ENCODE measurements at places on chromosomes 4 and X.

- peak; percentile 79 for DNase-seq
Observed at GRCh38 chr4:173168396-173169177, at the start of gene GALNT7. TSS of gene GALNT7 (plus strand) at chr4:173168811. CDS start at chr4:173168836, 25 bp downstream.

- DNase-seq: no peak
Observed at GRCh38 chrX:107686792-107687191, 58.5 kb downstream of the PRPS1 start.

DNA sequence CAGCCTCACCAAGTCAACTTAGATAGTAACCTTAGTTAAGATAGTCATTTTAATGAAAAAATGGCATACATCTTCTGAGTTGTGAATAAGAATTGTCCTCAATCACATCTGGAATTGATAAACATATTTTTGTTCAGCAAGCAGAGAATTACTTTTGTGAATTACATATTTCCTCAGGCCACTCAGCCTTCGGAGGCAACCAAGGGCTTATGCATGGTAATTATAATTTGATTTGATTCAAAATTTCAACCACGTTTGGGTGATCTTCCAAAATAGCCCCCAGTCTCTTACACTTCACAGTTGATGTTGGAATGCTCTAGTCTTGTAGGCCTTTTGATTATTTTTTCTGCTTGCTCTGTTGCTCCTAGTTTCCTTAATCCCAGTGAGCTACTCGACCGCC is 63.4 kb downstream of the GALNTL6 start:
- DNase-seq: no peak

DNA sequence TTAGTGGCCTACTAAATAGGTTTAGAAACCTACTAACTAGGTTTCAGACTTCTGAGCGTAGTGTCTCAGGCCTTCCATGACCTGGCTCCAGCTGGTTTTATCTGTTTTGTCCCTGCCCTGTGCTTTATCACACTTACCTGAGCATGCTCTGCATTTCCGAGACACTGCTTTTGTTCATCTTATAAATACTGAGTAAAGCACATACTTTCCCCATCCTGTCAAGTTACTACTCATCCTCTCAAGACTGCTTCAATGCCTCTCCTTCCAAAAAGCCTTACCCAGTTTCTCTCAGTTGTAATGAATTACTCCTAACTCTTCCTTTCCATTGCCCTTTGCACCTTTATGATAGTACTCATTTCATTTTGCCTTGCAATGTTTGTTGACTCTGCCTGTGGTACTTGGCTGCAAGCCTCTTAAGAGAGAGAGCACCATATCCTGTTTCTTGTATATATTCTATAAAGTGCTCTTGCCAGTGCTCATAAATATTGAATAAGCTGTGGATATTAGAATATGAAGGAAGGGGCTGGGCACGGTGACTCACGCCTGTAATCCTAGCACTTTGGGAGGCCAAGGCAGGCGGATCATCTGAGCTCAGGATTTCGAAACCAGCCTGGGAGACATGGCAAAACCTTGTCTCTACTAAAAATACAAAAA is 34.4 kb downstream of the SLAIN2 start:
- no peak for DNase-seq

DNA sequence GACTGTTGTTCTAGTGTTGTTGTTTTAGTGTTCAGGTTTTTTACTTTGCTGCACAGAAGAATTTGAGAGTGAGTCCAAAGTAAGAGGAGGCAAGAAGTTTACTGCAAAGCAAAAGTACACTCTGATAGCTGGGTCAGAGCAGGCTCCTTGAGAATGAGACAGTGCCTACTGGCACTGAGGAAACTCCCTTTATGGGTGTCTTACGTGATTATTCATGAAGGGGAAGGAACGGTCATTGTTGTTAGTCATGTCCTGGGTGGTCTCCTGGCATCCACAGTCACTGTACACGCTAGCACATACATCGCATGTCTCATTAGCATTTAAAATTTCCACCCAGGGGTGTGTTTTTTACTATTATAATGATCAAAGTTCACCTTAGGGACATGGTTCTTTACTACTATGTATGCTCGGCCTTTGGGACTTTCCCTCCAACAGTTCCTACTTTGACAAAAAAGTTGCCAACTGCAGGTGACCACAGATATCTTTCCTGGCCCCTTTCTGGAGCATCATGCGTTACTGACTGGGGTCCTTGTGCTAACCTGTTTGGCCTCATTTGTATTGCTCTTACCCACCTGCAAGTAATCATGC is 688.9 kb upstream of the AMOT start:
- DNase-seq: no peak

GRCh38 chr4:173381610-173382009 is 10.9 kb downstream of the SAP30 start:
- no peak for DNase-seq

DNA sequence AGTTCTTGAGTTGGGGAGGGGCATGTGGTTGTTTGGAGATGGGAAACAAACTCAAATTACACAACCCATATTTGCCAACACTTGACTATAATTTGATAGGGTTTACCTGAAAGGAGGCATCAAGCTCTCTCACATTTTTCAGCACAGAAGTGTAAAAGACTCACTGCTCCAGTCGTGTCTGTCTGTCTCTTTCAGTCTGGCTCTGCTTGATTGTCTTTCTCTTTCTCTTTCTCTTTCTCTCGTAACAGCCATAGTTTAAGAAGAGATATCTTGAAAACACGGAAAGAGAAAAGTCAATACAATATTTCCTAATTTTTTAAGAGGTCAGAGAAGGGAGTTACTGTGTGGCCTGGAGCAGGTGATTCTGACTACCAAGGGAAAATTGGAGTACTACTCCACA is 413.6 kb upstream of the CXorf51A start:
- no peak for DNase-seq

GRCh38 chrX:68183612-68184214 is 249.6 kb downstream of the OPHN1 start:
- peak; percentile 6 for DNase-seq

DNA sequence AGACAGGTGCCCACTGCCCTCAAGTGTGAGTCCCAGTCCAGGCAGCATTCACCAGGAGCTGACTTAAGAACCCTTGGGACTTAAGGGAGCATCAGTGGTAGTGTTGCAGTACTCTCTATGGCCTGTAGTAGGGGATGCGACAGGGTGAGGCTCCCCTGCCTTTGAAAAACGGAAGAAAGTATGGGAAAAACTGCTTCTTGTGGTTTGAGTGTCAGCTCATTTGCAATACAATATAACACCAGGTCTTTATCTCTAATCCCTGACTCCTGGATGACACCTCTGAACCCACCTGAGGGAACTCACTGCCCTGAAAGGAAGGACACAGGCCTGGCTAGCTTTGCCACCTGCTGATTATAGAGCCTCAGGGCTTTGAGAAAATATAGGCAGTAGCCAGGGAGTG is 176.0 kb downstream of the SMARCA1 start:
- no peak for DNase-seq

- DNase-seq: no peak
Observed at GRCh38 chr4:155114790-155115189, 93.6 kb upstream of the NPY2R start.

- DNase-seq: peak; percentile 6
Observed at GRCh38 chr4:845836-846251, 19.9 kb upstream of the CPLX1 start.

GRCh38 chr4:114673306-114673705 is 74.7 kb downstream of the UGT8 start:
- DNase-seq: no peak

DNA sequence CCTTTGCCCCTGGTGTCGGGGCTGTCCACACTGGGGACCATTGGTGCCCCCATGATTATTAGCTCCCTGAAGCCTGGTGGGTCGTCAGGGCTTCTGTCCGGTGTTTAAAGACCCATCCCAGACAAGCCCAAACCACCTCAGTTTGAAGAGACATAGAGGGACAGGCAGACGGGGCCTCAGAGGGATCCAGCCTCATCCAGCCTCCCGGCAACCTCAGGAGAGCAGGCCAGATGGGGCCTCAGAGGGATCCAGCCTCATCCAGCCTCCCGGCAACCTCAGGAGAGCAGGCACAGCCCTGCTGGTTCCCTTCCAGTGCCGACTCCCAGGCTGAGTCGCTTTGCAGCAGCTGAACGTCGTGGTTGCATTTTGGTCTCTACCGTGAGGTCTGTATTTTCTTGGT is 32.1 kb downstream of the PIGG start:
- no peak for DNase-seq

- DNase-seq: no peak
Observed at GRCh38 chr4:59122626-59123025, 2012.4 kb upstream of the IGFBP7 start.
